Femur (tissue), 1 donor: ENCODE measurements at places on chromosomes 4 and X.

- DNase-seq = no peak
Measured at GRCh38 chr4:16496501-16496900, 270.2 kb upstream of the TAPT1 start.

GRCh38 chr4:84924434-84924833 is 42.1 kb downstream of the WDFY3 start:
- no peak for DNase-seq

GRCh38 chrX:107747596-107748161 is 27.9 kb downstream of the TSC22D3 start:
- DNase-seq = no peak

DNA sequence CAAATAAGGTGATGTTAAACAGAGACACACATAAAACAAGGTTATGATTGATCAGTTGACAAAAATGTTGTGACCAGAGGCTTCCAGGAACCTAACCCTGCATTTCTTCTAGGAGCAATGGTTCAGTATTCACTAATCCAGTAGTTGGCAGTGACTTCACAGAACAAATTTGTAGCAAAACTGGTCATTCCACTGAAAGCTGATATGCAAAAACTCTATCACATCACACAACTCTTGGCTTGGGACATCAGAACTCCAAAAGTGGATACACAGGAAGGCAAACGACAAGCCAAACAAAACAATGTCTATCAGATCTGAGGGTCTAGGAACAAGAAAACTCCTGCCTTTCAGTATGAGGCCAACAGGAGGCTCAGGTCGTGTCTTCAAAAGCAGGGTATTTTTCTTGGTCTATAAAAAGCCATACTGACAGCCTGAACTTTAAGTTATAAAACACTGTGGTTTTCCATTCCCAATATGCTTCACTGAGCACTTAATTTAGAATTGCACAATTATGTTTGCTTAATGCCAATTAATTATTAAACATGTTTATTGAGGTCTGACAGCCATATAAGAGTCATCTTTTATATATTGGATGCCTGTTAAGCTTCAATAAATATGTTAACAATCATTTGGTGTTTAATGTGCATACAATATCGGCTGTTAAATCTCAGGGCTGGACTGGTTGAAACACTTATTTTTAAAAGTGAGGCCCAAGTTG is 45.6 kb downstream of the SOD3 start:
- DNase-seq = no peak

DNA sequence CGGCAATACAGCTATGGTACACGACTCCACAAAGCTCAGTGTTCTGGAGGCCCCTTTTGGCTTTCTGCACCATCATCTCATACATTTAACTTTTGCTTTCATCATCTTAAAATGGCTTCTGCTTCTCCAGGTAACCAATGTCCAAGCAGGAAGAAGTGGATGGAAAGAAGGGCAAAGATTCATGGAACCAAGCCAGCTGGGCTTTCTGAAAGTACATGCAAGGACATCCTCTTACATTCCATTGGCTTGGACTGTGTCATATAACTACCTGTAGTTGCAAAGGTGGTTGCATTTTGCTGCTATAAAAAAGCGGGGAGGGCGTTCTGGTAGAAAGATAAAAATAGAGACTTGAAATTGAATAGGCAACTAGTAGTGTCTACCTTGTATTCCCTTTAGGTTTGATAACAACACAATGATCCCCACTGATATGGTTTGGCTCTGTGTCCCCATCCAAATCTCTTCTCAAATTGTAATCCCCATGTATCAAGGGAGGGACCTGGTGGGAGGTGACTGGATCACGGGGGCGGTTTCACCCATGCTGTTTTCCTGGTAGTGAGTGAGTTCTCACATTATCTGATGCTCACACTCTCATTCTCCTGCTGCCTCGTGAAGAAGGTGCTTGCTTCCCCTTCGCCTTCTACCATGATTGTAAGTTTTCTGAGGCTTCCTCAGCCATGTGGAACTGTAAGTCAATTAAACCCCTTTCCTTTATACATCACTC is 6.7 kb upstream of the FHIP1A start:
- DNase-seq = no peak

DNA sequence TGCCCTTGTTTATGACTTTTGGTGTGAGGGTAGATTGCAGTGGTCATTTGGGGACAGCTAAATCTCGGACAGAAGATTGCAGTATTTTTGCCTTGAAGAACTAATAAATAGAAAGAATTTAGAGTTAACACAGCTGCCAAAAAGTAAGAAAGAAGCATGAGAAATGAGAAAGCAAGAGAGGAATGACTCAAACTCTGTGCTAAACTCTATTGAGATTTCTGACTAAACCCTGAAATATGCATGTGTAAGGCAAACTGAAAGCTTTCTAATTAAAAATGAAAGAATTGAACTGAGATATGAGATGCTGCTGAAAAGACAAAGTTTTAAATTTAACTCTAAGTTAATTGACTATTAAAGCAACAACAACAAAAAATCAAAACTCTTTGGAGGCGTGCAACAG is 791.3 kb downstream of the RAB28 start:
- no peak for DNase-seq

GRCh38 chr4:180280076-180280475 is 1963.1 kb upstream of the TENM3 start:
- DNase-seq = no peak

- no peak for DNase-seq
Measured at GRCh38 chr4:165027762-165028402, 3.9 kb upstream of the TRIM60 start.

- DNase-seq = no peak
Measured at GRCh38 chr4:140523370-140523856, 555 bp upstream of the ELMOD2 start.

DNA sequence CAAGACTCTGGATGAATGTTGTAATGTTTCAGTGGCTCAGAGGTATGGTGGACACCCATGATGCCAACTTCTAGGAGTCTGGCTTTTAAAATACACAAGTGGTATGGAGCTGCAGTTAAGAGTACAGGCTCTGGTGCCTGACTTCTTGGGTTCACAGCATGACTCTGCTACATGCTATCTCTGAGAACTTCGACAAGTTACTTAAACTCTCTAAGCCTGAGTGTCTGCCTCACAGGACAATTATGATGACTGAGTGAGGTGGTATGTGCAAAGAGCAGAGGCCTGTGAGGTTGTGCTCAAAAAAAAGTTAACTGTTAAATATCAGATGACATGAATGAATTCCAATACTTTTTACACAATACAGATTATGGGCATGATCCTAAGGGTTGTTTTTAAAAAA is 90.9 kb upstream of the SRD5A3 start:
- no peak for DNase-seq

GRCh38 chrX:122504026-122504425 is 680.1 kb upstream of the GRIA3 start:
- DNase-seq = no peak

DNA sequence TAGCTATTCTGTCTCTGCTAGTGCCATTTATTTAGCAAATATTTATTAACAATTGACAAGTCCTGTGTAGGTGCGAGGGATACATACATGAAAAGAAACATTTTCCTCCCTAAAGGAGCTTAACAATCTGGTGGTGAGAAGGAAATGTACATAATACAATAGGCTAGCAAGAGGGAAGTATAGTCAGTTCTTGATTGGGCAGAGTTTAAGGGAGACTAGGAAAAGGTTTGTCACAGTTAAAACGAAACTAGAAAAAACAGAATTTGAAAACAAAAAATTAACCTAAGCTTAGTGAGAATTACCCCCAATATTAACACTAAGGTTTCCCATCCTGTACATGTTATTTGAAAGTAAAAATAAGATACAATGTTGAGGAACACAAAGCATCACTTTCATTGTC is 8.6 kb upstream of the MAML3 start:
- DNase-seq = no peak

GRCh38 chrX:49178537-49178936 is 6.8 kb downstream of the PLP2 start:
- no peak for DNase-seq

DNA sequence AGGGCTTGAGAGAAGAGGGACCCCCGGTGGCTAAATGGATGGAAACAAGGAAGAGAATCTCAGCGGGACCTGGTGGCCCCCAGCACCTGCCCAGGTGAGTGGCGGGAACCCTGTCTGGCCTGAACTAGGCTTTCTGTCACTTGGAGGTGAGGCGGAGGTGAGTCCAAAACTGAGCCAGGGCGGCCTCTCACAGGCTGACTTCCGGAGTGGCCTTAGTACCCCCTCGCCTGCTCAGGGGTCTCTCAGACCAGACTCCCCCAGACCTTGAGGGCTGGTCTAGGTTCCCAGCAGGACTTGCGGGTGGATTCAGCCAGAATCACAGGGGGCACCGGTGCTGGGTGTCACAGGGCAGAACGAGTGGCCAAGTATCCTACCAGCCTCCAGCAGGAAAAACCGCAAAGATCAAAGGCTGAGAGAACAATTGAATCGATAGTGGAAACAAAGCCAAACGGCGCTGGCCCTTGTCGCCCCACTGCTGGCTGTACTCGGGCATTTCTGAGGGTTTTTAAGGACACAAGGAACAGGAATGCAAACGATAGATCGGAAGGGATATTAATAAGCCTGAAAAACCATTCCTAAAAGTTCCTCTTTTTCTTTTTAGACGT is 67.8 kb downstream of the WFS1 start:
- DNase-seq = no peak

- DNase-seq = no peak
Measured at GRCh38 chr4:122959981-122960610, 37.7 kb upstream of the NUDT6 start.

- DNase-seq = no peak
Measured at GRCh38 chrX:39536211-39536610, 561.5 kb downstream of the BCOR start.

GRCh38 chr4:186190581-186191199 is 677 bp upstream of the CYP4V2 start:
- no peak for DNase-seq

DNA sequence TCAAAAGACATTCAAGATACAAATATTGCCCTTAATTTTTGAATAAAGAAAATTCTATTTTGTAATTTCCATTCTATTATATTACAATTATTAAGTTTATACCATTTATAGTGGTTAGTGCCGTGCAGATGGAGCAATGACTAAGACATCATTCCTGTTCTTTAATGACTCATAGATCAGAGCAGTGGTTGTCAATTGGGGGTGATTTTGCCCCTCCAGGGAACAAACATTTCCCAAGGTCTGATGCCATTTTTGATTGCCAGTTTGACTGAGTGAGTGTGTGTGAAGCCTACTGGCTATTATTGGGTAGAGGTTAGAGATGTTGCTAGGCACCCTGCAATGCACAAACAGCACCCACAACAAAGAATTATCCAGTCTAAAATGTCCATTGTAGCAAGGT is 97.9 kb upstream of the DDIT4L start:
- no peak for DNase-seq

- no peak for DNase-seq
Measured at GRCh38 chrX:118751950-118752783, 24.8 kb downstream of the IL13RA1 start.

GRCh38 chr4:14898989-14899388 is 103.3 kb upstream of the CPEB2 start:
- DNase-seq = no peak

- DNase-seq = no peak
Measured at GRCh38 chr4:26181616-26182015, 139.2 kb upstream of the RBPJ start.

DNA sequence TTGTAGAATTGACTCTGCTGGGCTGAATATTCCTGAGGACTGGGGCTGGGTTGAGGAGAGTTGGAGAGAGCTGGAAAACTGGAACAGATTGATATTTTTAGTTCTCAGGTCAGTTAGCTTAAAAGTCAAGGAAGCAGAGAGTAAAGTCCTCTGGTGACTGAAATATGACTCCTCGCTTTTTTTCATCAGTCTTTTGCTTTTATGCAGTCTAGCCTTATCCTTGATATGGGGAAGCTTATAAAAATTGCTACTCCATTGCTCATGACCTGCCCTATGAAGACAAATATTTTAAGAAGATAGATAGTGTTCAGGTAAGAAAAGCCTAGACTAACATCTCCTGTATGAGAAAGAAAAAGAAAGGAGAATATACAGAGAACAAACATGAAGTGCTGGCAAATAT is 152.7 kb downstream of the C4orf33 start:
- no peak for DNase-seq

- DNase-seq = no peak
Measured at GRCh38 chr4:38832624-38833528, 23.7 kb downstream of the TLR6 start.

DNA sequence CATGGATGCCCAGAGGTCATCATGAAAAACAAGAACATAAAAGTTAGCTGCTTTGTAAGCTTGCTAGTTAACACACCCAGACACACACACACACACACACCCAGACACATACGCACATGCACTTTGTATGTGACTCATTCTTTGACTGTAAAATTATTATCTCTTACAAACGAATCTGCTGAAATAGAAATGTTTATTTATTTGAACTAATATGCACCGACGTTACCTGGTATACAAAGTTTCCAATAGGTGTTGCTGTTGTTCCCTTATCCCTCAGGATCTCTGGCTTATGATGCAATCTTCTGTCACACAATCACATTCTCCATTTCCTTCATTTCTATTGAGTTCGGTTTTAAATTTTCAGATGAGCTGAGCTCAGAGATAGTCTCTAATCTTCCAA is 209.3 kb downstream of the PTTG2 start:
- DNase-seq = no peak

DNA sequence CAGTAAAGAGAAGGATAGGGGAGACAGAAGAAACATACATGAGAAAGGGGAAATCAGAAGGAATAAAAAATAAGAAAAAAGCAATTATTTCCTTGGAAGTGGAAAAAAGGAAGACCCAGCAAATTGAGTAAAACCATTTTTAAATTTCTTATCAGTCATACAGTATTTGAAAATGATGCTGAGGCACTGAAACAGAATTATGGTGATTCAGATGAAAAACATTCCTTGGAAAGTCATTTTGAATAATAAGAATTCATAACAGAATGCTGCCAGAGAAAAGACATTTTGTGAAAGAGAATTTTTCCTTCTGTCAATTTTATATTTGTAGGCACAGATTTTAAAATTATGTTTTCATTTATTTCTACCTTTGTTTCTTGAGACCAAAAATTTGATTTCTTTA is 895.5 kb upstream of the EPHA5 start:
- no peak for DNase-seq

DNA sequence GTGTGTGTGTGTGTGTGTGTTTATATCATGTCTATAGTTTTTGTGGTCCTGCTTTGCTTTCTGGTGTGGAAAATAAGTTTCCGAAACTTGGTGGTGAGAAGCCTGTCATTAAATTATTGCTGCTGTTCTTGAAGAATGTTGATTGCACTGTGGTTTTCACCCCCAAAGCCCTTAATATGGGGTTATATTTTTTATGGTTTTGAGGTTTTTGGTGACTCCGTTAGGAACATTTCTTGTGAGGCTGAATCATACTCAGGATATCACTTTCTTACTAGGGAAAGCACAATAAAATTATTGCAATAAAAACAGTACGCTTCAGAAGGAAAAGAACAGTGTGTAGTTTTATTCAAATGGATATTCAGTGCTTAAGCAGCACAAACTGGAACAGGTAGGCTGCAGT is 539.1 kb upstream of the MAGEB18 start:
- no peak for DNase-seq

- no peak for DNase-seq
Measured at GRCh38 chr4:61619528-61619927, 419.4 kb downstream of the ADGRL3 start.
